ENCODE measurements at places on chromosomes 2 and 18. TPM values are rescaled to one million over a fixed set of nuclear protein-coding genes. Genes with fewer than 3 reads are reported as not detected.

GRCh38 chr2:120715353-120715752 lies 20.3 kb upstream of the GLI2 start:
- H3K4me1 ChIP-seq, result no peaks in the 10 kb centered on the region
- no peak for DNase-seq
- H3K27ac ChIP-seq, result no peak overlapping the region
- no peaks in the 10 kb centered on the region for H3K36me3 ChIP-seq

GRCh38 chr2:55530539-55531081 lies 11.1 kb downstream of the CFAP36 start:
- peaks cover 36% of the 10 kb centered on the region for H3K36me3 ChIP-seq
- peaks cover 17% of the 10 kb centered on the region for H3K4me1 ChIP-seq
- DNase-seq, result peak; percentile 30
- no peak overlapping the region for H3K4me3 ChIP-seq
- no peaks in the 10 kb centered on the region for H3K27me3 ChIP-seq
- peak overlapping the region; percentile 86 for H3K27ac ChIP-seq

DNA sequence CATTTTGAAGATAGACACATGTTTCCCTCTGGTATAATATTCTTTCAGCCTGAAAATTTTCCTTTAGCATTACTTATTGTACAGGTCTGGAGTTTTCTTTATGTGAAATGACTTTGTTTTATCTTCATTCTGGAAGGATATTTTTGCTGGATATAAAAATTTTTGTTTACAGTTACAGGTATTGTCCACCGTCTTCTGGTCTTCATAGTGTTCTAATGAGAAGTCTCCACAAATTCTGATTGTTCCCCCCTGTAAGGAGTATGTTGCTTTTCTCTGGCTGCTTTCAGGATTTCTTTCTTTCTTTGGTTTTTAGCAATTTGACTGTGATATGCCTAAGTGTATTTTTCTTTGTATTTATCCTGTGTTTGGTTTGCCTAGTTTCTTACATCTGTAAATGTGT lies 15.0 kb downstream of the UBXN4 start:
- no peak overlapping the region for H3K27ac ChIP-seq
- no peak overlapping the region for H3K4me3 ChIP-seq
- no peak for DNase-seq
- H3K36me3 ChIP-seq, result peaks cover 52% of the 10 kb centered on the region
- no peaks in the 10 kb centered on the region for H3K27me3 ChIP-seq
- H3K4me1 ChIP-seq, result peaks cover 7% of the 10 kb centered on the region

DNA sequence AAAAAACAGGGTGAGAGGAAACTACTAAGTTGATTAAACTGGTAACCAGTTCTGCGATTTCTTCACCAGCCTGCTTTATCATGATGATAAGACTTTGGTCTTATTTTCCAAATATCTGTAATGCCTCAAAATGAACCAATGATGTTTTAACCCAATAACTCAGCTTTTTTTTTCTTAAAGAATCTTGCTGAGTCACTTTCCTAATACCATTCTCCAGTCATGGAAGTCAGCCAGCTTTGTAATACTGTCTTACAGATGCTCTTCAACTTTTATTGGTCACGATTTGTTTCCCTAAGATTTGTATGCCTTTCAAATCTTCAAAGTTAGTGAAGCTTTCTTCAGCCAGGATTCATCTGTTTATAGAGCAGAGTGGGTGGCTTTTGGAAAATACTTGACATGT lies 47.7 kb upstream of the SMIM21 start:
- no peaks in the 10 kb centered on the region for H3K27me3 ChIP-seq
- H3K36me3 ChIP-seq, result no peaks in the 10 kb centered on the region
- H3K27ac ChIP-seq, result no peak overlapping the region
- DNase-seq, result no peak
- H3K4me1 ChIP-seq, result no peaks in the 10 kb centered on the region

GRCh38 chr18:7740821-7741220 lies 173.7 kb downstream of the PTPRM start:
- H3K36me3 ChIP-seq, result no peaks in the 10 kb centered on the region
- DNase-seq, result no peak
- H3K27ac ChIP-seq, result no peak overlapping the region
- no peaks in the 10 kb centered on the region for H3K27me3 ChIP-seq
- H3K4me3 ChIP-seq, result no peak overlapping the region

Gene NT5C1B
- total RNA-seq, result not detected

GRCh38 chr2:178800510-178800909 lies 6.7 kb downstream of the TTN start:
- H3K4me1 ChIP-seq, result no peaks in the 10 kb centered on the region
- DNase-seq, result no peak
- peaks cover 6% of the 10 kb centered on the region for H3K36me3 ChIP-seq
- no peak overlapping the region for H3K27ac ChIP-seq
- H3K27me3 ChIP-seq, result no peaks in the 10 kb centered on the region

- no peak overlapping the region for H3K27ac ChIP-seq
- no peak overlapping the region for H3K4me3 ChIP-seq
- DNase-seq, result no peak
- H3K4me1 ChIP-seq, result no peaks in the 10 kb centered on the region
- H3K36me3 ChIP-seq, result no peaks in the 10 kb centered on the region
Measured at GRCh38 chr2:210536973-210537650, 19.3 kb upstream of the CPS1 start.

Gene SNORC
- total RNA-seq, result 1.1 TPM

GRCh38 chr2:54639609-54640008 lies 83.9 kb upstream of the EML6 start:
- peaks cover 27% of the 10 kb centered on the region for H3K4me1 ChIP-seq
- no peak for DNase-seq
- peak overlapping the region; percentile 50 for H3K27ac ChIP-seq

DNA sequence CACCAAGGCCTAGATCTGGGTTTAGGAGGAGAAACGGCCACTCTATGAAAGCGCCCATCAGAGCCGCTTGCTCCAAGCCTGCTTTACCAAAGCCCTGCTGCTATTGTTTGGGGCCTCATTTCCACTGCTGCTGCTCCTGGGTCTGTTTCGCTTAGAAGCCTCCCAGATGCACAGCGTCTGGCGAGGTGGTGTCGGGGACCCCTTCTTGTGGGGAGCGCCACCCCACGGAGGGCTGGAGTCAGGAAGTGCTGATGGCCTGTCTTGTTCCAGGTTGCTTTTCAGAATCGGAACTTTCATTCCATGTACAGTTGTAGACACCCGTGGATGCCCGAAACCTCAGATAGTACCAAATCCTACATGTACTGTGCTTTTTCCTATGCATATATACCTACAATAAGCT lies 204.9 kb upstream of the TWIST2 start:
- H3K27ac ChIP-seq, result no peak overlapping the region
- H3K27me3 ChIP-seq, result peaks cover 1% of the 10 kb centered on the region
- no peak for DNase-seq
- no peaks in the 10 kb centered on the region for H3K36me3 ChIP-seq

DNA sequence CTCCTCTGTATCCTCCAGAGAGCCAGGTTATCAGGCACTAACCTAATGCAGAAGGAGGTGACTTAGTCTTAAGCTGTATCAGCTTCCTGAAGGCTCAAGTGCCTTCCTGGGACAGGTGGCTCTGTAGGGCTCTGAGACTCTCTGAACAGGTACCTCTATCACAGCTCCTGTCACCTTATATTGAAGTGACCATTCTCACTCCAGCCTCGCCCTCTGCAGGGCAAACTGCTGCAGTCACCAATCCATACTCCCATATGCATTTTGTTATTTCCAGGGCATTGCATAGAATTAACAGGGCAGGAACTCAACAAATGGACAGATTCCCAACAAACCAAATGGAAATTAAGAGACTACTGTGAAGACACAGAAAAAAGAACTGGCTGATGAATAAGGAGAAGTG lies 203.0 kb upstream of the REV1 start:
- H3K27me3 ChIP-seq, result no peaks in the 10 kb centered on the region
- H3K27ac ChIP-seq, result no peak overlapping the region
- no peak overlapping the region for H3K4me3 ChIP-seq
- H3K4me1 ChIP-seq, result no peaks in the 10 kb centered on the region
- peaks cover 3% of the 10 kb centered on the region for H3K36me3 ChIP-seq

- peaks cover 27% of the 10 kb centered on the region for H3K27me3 ChIP-seq
- H3K4me3 ChIP-seq, result no peak overlapping the region
- no peaks in the 10 kb centered on the region for H3K4me1 ChIP-seq
- no peaks in the 10 kb centered on the region for H3K36me3 ChIP-seq
Measured at GRCh38 chr2:18464913-18465312, 95.5 kb downstream of the RDH14 start.

- H3K36me3 ChIP-seq, result no peaks in the 10 kb centered on the region
- H3K4me3 ChIP-seq, result no peak overlapping the region
- no peaks in the 10 kb centered on the region for H3K4me1 ChIP-seq
- no peaks in the 10 kb centered on the region for H3K27me3 ChIP-seq
- no peak for DNase-seq
Measured at GRCh38 chr18:63763831-63764600, 11.2 kb upstream of the SERPINB7 start.

Gene LDLRAD4
- 19.4 TPM for total RNA-seq

Gene TUBA3E
- not detected for total RNA-seq

DNA sequence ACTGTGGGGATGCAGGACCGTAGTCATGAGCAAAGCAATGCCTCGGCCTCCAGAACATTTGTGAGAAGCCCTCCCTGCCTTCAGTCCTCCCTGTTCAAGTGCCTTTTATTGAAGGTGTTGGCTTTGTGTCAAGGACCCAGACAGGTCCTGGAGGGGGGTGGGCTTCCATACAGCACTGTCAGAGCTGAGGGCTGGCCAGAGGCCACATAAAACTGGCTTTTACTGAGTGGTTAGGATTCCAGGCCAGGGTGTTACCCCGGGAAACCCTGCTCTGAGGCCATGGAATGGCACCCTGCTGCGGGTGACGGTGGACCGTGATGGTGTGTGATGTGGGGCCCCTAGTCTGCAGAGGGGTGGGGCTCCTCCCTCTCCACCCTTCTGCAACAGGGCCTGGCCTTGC lies 41.6 kb downstream of the TOGARAM2 start:
- H3K4me3 ChIP-seq, result no peak overlapping the region
- no peak for DNase-seq
- H3K4me1 ChIP-seq, result peaks cover 7% of the 10 kb centered on the region
- no peaks in the 10 kb centered on the region for H3K36me3 ChIP-seq

GRCh38 chr2:31903109-31903780 lies 107.6 kb downstream of the MEMO1 start:
- H3K27me3 ChIP-seq, result no peaks in the 10 kb centered on the region
- no peak overlapping the region for H3K4me3 ChIP-seq
- peaks cover 47% of the 10 kb centered on the region for H3K36me3 ChIP-seq

DNA sequence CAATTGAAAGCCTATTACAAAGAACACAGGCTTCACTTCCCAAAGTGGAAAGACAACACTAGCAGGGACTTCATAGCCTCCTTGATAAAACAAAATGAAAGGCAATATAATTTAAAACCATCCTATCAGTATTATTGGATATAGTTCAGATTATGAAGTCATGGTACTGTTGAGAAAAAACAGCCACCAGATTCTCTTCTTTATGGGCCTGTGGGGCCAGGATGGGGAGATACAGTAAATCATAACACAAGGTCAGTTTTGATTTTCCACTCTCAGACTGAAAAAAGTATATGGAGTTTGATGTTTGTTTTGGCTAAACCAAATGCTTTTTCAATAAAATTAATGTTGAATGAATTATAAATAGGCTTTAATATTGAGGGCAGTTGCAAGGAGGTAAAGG lies 129.1 kb downstream of the BCL2L11 start:
- H3K36me3 ChIP-seq, result no peaks in the 10 kb centered on the region
- DNase-seq, result no peak

DNA sequence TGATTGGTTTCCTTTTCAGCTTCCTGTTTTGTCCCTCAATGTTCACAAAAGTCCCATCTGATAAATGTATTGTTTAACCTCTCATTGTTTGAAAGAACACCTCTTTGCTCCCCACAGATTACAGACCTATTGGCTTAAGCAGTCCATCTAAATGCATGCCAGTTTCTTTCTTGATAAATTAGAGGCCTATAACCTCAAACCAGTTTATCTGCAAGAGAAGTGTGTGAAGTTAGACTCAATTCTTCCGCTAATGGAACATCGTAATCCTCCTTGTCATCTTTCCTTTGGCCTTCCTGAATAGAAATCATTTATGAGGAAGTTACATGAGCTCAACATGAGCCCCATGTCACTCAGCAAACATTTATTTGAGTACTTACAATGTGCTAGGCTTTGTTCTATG lies 74.0 kb downstream of the FRZB start:
- DNase-seq, result no peak
- H3K27me3 ChIP-seq, result peaks cover 6% of the 10 kb centered on the region
- no peaks in the 10 kb centered on the region for H3K4me1 ChIP-seq
- no peak overlapping the region for H3K27ac ChIP-seq
- peaks cover 1% of the 10 kb centered on the region for H3K36me3 ChIP-seq
- H3K4me3 ChIP-seq, result no peak overlapping the region

DNA sequence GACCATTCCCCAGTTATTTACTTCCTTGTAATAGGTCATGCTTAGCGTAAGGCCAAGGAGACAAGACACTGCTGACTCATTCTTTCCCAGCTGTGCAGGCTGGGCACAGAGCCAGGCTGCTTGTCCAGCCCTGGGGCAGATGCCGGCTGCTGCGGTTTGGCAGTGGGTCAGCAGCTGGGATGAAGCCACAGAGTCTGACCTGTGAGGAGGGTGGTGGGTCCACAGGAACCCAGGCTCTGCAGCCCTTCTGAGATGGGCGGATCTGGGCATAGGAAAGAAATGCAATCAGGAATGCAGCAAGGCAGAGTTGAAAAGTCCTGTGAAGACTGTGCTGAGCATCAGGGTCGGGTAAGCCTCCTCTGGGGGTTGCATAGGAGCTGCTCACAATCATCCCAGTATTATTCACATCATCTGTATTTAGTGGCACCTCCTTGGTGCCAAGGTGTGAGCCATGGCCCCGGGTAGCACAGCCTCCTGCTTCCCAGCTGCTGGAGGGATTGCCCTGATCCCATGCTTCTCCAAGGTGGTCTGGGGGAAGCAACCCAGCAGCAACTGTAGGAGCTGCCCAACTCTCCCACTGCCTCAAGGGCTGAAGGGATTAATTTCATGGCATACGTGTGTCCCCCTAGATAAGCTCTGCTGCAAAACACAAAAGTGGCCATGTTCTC lies 139.0 kb downstream of the DDX1 start:
- H3K27ac ChIP-seq, result no peak overlapping the region
- no peak overlapping the region for H3K4me3 ChIP-seq
- no peak for DNase-seq
- H3K27me3 ChIP-seq, result peaks cover 3% of the 10 kb centered on the region
- H3K4me1 ChIP-seq, result no peaks in the 10 kb centered on the region

Data from activated naive CD4-positive, alpha-beta T cell treated with anti-CD3 and anti-CD28 coated beads for 36 hours (primary cell).